ENCODE measurements at places on chromosomes 13 and 19.

DNA sequence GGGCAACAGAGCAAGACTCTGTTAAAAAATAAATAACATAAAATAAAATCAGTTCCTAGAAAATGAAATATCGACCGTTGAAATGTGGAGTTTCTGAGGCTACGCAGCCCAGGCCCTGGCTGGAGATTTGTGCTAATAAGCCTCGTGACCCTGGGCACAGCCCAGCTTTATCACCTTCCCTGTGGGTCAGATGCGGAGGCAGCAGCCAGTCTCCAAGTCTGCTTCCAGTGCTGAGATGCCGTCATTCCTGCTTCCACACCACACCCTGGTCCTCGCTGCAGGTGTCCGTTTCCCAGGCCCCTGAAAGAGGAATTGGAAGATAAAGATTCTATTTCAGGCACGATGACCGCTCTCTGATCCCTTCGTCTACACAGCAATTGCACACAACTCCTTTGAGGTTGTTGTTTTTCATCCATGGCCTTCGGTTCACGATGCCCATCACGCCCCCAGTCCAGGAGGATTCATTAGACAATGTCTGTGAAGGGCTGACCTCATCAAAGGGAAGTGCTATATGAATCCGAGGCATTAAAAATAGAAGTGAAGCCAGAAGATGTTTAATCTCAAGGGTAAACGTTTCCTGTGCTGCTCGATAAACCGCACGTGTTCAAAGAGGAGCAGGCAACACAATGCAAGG is 48.3 kb upstream of the ATP11A start:
- no peak for DNase-seq

DNA sequence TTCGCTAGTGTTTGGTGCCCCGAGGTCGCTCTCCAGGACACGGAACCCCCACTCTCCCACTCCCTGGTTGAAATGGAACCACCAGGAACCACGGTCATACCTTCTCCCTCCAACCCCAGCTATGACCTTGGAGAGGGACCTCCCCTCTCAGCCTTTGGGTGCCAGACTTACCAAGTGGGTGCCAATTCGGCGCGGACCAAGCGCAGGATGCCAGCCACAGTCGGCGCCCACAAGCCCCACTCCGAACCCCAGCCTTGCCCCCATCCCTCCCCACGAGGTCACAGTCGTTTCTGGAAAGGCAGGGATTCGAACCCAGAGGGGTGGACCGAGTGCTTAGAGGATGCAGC is 910 bp downstream of the PDE4C start:
- no peak for DNase-seq

DNA sequence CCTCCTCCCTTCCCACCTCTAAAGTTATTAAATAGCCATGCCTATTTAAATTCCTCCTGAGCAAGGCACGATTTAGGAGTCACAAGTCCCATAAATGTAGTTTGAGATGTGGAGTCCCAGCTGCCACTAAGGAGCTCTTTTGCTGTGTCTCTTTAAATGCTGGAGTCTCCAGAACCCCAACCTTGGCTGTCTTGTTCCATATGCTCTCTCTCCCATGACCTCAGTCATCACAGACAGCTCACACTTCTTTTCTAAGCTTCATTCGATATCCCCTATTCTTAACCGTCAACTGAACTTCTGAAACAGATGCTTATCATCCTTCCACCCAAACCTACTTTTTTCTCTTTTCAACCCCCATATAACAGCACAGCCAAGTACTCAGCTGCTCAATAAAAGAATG is 197.1 kb downstream of the VWA8 start:
- no peak for DNase-seq

GRCh38 chr13:46687810-46688209 is 109.2 kb downstream of the ESD start:
- no peak for DNase-seq

GRCh38 chr13:90680826-90681225 is 666.7 kb upstream of the MIR17HG start:
- DNase-seq, result no peak

- DNase-seq, result no peak
Measured at GRCh38 chr19:38551450-38551813, 66.3 kb downstream of the MAP4K1 start.

GRCh38 chr13:41471785-41472184 is 14.4 kb downstream of the RGCC start:
- DNase-seq, result peak; percentile 44

DNA sequence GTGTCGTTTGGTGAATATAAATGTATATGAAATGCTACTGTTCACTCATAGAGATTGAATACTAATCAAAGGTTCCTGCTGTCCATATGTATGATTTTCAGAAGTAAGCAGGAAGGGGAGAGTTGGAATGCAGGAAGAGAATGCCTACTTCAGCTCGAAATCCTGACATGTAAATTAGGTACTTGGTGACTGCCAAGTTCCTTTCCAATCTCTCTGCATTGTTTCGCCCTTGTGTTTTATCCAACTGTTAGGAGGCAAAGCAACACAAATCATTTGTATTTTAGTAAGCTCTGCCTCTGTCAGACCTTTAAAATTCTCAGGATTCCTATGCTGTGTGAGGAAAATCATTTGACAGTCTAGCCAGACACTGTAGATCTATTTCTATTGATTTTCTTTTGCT is 9.0 kb downstream of the STARD13 start:
- DNase-seq, result no peak

GRCh38 chr19:6750062-6750461 is 10.6 kb downstream of the TRIP10 start:
- no peak for DNase-seq

Measured in CD4-positive, alpha-beta T cell treated with Interleukin-12 subunit alpha and Interleukin-12 subunit beta, for 1 hour (primary cell).